ENCODE measurements at places on chromosomes 2 and 18.

DNA sequence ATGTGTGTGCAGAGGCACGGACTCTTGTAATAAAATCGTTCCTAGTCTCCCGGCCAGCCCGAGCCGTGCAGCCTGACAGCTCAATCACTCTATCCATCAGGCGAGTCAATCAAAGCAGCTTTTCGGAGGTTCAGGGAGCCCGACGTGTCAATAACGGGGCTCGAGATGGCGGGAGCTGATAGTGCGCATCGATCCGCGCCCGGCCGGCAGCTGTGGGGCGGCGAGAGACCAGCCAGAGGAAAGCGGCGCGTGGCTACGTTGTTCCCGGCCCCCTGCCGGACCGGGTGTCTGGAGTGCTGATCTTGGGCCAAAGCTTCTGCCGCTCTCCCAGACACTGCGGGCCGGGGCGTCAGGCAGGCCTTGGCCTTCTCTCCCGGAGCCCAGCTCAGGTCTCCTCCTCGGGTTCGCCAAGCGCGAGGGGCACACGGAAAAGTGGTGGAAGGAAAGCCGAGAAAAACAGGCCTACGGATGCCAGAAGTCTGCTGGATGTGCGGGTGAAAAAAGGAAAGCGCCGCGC lies 2.4 kb downstream of the EN1 start:
- no peak for DNase-seq

DNA sequence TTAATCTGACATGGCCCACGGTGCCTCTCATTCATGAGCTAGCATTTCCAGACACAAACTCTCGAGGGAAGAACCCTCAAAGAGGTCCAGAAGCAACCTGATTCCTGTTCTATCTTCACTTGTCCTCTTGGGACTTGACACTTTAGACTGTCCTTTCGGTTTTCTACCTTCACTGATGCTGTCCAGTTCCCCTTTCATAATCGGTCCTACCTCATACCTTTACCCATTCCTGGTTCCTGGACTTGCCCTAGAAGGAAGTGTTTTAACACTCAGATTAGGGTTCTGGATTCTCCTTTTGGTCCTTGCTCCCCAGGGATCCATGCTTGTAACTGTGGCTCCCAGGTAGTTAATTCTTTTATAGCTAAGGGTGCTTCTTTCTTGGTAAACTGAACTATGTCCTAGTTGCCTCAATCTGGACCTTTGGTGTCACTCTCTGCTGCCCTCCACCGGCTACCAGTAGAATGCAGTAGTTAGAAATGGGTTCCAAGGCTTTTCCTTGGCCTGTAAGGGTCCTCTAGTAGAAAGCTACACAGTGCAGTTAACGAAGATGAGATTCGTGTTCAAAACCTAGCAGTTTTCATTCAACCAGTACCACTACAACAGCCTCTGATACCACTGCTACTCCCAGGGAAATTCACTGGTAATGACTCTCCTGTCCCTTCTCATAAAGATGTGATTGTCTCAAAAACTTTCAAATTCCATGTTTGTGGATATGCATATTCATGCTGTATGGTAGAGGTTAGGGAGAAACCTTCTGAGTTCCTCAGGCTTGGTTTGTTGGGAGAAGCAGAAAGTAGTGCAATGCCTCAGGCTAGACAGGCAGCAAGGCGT lies 178.1 kb upstream of the CYP26B1 start:
- no peak for DNase-seq

DNA sequence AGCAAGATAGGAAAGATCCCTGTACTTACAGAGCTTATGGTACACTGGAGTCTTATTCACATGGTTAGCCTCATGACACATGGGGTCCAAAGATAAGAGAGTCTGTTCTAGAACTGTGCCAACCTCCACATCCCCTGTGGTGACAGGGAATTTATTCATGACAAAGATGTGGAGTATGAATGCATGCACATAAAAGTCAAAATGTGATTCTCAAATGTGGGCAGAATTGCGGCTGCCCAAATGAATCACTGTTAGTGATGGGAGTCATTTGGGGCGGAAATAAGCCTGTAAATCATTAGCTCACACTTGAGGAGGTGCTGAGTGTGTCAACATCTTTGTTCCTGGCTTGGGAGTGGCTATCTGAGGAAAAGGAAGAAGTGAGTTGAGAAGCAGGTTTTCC lies 560.6 kb downstream of the SLC4A3 start:
- DNase-seq, result no peak

GRCh38 chr18:24862201-24862816 lies 401.9 kb downstream of the HRH4 start:
- DNase-seq, result no peak

- no peak for DNase-seq
Measured at GRCh38 chr18:46772357-46772756, 15.5 kb upstream of the ST8SIA5 start.

DNA sequence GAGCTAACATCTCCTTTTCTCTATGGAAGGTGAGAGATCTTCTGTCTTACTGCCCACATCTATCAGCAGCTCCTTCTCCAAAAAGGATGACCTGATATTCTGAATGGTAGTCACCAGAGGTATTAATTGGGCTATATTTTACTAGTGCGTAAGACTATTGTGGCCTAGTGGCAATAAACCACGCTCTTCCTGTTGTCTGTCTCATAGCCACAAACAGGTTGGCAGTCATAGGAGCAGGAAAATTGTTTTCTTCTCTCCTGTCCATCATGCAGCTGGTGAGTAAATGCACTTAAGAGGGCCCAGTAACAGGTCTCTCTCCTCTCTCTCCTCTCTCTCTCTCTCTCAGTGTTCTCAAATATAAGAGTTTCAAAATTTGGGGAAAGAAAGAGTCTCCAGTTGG lies 856.8 kb upstream of the ACVR2A start:
- DNase-seq, result no peak

DNA sequence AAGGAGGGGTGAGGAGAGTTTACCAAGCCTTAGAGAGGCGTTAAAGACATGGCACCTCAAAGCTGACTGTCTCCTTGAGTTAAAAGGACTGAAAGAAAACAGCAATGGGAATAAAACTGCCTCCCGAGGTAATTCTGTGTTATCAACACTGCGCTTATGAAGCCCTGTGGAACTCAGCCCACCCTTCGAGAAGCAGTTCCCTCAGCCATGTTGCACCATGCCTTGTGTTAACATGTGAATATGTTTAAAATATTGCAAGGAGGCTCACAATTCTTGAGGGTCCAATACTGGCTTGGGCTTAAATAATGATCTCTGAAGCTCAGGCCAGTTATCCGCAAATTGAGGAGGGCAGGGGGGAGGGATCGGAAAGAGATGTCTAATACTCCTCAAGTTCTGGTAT lies 14.7 kb downstream of the KLF7 start:
- no peak for DNase-seq

- no peak for DNase-seq
Measured at GRCh38 chr2:203453858-203454451, 81.1 kb downstream of the RAPH1 start.

DNA sequence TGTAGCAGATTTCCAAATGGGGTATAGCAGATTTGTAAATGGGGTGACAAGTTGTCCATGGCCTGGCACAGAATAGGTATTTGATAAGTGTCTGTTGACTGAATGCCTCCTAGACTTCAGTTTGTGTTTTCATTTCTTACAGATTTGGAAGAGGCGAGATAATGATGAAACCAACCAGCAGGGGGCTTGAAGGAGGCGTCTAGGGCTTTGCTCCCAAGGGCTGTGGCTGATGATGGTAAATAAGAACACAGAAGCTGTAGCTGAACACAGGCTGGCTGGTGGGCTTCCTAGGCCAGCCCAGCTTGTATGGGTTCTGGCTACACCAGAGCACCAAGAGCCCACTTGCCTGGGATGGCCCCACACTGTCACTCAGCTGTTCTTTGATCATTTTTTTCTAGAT lies 19.4 kb downstream of the SFTPB start:
- no peak for DNase-seq

DNA sequence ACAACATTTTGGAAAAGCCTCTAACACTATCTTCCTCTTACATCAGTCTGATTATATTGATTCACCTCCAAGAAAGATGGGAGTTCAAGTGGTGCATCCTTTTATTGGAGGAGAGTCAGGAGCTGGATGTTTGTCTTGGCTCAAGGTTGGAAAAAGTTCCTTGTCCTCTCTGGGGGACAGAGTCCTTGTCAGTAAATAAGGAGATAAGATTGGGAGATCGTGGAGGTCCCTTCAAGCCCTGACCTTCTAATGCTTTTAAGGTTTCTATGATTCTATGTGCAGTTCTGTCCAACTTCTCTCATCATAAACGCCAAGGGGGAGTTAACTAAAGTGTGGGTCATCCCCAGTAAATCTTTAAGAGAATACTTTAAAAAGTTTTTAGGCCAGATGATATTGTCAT lies 60.9 kb upstream of the CCBE1 start:
- no peak for DNase-seq

GRCh38 chr2:54030396-54030741 lies 59.6 kb upstream of the PSME4 start:
- DNase-seq, result no peak

- no peak for DNase-seq
Measured at GRCh38 chr2:144711630-144712549, 192.0 kb upstream of the ZEB2 start.

Measured in NCI-H510A (cell line).